ENCODE measurements at places on chromosomes 5 and 9. TPM values are rescaled to one million over a fixed set of nuclear protein-coding genes. Genes with fewer than 3 reads are reported as not detected.

DNA sequence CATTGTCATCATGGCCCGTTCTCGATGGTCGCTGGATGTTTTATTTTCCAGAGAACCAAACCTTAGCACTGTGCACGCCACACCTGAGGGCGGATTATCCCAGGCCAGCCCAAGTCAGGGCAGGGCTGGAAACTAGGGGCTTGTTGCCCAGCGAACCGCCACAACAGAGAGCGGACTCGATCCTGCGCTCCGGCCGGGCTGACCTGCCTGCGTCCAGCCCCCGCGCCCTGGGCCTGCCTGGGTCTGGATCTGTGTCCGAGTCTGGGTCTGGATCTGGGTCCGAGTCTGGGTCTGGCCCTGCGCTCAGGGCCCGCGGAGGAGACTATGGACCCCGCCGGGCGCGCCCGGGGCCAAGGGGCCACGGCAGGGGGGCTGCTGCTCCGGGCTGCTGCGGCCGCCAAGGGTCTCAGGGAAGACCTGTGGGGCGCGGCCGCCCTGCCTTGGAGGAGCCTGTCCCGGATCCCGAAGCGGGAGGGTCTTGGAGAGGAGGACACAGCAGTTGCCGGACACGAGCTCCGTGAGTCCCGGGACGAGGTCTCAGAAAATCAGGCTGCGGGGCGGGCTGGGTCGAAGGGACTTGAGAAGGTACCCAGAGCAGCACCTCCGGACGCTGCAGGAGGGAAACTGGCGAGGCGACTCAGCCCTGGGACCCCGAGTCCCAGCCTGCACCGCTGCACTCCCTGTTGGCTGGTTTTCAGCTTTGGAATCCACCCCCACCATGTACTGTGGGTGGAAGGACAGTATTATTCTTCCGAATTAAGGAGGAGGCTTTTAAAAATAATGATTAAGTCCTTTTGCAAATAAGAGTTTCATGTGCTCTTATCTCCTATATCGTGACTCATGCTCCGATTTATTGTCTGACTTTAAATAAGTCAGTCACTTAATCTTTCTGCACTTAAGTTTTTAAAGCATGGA, at the start of gene ANKDD1B:
Gene ANKDD1B (plus strand): TSS at position 143 of the 915 bp plus-strand sequence. CDS start 182 bp downstream, at position 325.
- peak within 1 kb of the TSS; percentile 76 for H3K27ac ChIP-seq
- H3K27me3 ChIP-seq, result no peaks in the 10 kb centered on the region
- peaks cover 16% of the 10 kb centered on the region for H3K4me1 ChIP-seq
- peak within 1 kb of the TSS; percentile 81 for H3K4me3 ChIP-seq
- peak; percentile 49 for DNase-seq

- DNase-seq, result no peak
- no peak overlapping the region for H3K4me3 ChIP-seq
- H3K27ac ChIP-seq, result no peak overlapping the region
- peaks cover 3% of the 10 kb centered on the region for H3K36me3 ChIP-seq
- peaks cover 20% of the 10 kb centered on the region for H3K4me1 ChIP-seq
- no peaks in the 10 kb centered on the region for H3K27me3 ChIP-seq
Observed at GRCh38 chr5:142432369-142432863, 107.6 kb upstream of the SPRY4 start.

The C6 gene
- total RNA-seq, result 0.12 TPM

DNA sequence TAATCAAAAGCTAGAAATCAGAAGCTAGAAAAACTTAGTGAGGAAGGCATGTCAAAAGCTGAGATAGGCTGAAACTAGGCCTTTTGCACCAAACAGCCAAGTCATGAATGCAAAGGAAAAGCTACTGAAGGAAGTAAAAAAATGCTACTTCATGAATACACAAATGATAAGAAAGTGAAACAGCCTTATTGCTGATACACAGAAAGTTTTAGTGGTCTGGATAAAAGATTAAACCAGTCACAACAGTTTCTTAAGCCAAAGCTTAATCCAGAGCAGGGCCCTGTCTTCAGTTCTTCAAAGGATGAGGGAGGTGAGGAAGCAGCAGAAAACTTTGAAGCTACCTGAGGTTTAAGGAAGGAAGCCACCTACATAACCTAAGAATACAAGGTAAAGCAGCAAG, 102.5 kb upstream of the SH3GL2 start:
- no peak overlapping the region for H3K27ac ChIP-seq
- H3K4me3 ChIP-seq, result no peak overlapping the region
- DNase-seq, result no peak
- no peaks in the 10 kb centered on the region for H3K27me3 ChIP-seq

The LCN15 gene
- total RNA-seq, result not detected

The ANXA6 gene
- total RNA-seq, result 529 TPM
